Glomerular endothelial cell (primary cell): ENCODE measurements at places on chromosomes 3 and 15. TPM values are rescaled to one million over a fixed set of nuclear protein-coding genes. Genes with fewer than 3 reads are reported as not detected.

The CAND2 gene
- total RNA-seq = 2.6 and 3.7 TPM in 2 replicates

The GCSAM gene
- not detected in 2 replicates for total RNA-seq

The ZNF621 gene
- total RNA-seq = 12.0 and 13.7 TPM in 2 replicates

The KBTBD13 gene
- not detected in 2 replicates for total RNA-seq

The IFT122 gene
- total RNA-seq = 16.6 and 22.8 TPM in 2 replicates

The SRGAP3 gene
- 0.05 and 0.76 TPM in 2 replicates for total RNA-seq

The CACNA2D2 gene
- total RNA-seq = 0.10 TPM in 1 of 2 replicates, not detected in the other

The TOPBP1 gene
- 17.0 and 21.2 TPM in 2 replicates for total RNA-seq

The GP9 gene
- not detected in 2 replicates for total RNA-seq

The LDHAL6B gene
- not detected in 2 replicates for total RNA-seq

The CRYBG3 gene
- 14.8 and 22.3 TPM in 2 replicates for total RNA-seq

The THPO gene
- total RNA-seq = not detected in 2 replicates

The FGD5 gene
- total RNA-seq = 72.1 and 109 TPM in 2 replicates

The CYP1A2 gene
- not detected in 2 replicates for total RNA-seq

The TF gene
- total RNA-seq = 0.12 and 0.15 TPM in 2 replicates

The MAPK6 gene
- total RNA-seq = 37.0 and 47.3 TPM in 2 replicates

The ALS2CL gene
- total RNA-seq = 7.8 and 13.5 TPM in 2 replicates

The RBP2 gene
- not detected in 2 replicates for total RNA-seq

The UNC13C gene
- 0.05 TPM in 1 of 2 replicates, not detected in the other for total RNA-seq

The GRIP2 gene
- total RNA-seq = 0.06 TPM in 1 of 2 replicates, not detected in the other

The EIF5A2 gene
- 7.5 and 7.6 TPM in 2 replicates for total RNA-seq
